ENCODE measurements at places on chromosomes 1 and 21.

GRCh38 chr1:186271032-186271431 is 104.0 kb downstream of the TPR start:
- no peak for DNase-seq

DNA sequence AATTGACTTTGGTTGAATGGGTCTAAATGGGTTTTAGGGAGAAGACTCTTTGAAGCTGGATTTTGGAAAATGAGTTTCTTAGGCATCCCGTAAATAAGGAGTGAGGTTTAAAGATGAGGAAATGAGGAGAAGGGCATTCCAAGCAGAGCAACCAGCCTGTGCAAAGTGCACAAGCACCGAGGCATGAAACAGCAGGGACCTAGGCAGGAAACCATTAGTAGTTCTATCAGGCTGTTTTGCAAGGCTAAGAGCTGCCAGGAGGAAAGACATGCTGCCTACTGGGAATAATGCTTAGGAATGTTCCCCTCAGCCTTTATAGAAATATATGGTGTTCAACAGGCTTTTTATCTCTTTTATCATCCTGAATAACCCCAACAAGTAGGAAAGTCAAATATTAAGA is 153.1 kb upstream of the FGGY start:
- no peak for DNase-seq

- DNase-seq = no peak
Measured at GRCh38 chr21:44925378-44925755, 4.7 kb upstream of the ITGB2 start.

DNA sequence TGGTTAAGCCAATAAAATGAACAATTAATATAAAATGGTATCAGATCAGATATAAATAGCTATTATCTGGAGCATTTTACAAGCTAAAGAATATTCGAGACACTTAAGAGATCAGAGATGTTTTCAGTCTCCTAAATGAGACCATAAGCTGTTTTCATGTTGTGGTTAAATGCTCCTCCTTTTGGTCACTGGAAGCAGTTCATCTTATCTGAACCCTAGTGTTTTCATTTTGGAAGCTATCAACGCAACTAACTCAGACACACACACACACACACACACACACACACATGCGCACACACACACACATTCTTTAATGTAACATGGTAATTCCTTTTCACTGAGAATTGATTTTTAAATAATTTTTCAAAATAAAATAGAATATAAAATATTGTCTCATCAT is 10.0 kb upstream of the LRRC8C start:
- no peak for DNase-seq

DNA sequence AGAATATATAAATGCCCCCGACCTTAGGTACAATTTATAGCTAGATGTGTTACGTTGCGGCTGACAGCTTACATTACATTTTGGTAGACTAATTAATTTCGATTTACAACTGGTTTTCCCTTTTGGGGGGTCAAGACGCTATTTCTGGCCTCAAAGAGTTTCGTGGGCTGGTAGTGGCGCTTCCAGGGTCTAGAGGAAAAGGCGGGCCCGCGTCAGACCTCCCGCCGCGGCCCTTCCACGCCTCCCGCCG is 391 bp downstream of the IFT25 start:
- DNase-seq = no peak

GRCh38 chr21:28480470-28480869 is 512.2 kb downstream of the LTN1 start:
- no peak for DNase-seq

- no peak for DNase-seq
Measured at GRCh38 chr1:59107916-59108315, 189.0 kb upstream of the FGGY start.

DNA sequence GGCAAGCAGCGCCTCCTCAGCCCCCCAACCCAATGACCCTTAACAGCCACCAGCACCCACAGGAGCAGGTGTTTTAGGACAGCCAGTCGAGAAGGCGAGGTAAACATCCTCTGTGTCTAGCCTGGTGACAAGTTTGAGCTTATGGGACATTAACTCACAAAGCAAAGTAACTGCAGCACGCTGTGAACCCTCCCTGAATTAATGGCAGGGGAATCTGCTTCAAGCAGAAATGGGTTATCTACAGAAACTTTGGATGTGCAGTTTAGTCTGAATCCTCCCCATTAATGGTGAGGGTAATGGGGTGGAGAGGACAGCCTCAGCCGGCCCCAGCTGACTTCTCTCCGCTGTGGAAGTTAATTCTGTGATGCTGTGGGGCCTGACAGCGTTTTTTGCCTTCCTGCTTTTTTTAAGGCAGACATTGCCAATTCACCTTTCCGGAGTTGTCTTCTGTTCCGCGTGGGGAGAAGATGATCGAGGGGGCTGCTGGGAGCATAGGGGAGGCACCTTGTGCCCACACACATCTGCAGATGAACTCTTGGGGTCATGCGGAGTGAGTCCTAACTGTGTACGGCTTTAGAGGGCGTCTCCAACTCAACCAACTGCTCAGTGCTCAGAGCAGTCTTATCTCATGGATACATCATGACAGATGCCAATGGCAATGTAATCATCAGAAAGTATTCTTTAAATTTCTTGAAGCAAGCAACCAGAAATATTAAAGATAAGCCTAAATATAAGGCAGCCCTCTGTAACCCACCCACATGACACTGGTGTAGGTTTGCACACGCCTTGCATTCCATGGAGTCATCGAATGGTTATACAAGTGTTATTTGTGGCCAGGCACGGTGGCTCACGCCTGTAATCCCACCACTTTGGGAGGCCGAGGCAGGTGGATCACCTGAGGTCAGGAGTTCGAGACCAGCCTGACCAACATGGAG is 41.0 kb downstream of the POFUT2 start:
- DNase-seq = no peak

DNA sequence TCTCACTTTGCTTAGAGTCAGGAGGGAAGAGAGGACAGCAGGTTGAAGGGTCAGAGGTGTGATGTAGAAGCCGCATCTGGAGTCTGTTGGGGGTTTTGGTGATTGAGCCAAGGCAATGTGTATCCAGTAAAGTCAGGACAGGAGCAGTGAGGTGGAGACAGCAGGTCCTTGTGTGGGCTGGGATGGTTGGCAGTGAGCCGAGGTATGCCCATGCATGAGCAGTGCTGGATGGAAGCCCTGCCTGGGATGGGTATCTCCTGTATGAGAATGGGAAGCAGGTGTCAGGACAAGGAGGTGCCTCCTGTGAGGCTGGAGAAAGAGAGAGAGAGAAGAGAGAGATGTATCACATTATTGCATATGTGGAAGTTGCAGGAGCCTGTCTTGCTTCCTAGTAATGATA is 90.0 kb downstream of the OBSCN start:
- DNase-seq = no peak
